Occipital lobe (tissue), 3 donors: ENCODE measurements at places on chromosomes 12 and 14.
A peak's percentile ranks its signal among the peaks of the same experiment; 100 is the strongest.

DNA sequence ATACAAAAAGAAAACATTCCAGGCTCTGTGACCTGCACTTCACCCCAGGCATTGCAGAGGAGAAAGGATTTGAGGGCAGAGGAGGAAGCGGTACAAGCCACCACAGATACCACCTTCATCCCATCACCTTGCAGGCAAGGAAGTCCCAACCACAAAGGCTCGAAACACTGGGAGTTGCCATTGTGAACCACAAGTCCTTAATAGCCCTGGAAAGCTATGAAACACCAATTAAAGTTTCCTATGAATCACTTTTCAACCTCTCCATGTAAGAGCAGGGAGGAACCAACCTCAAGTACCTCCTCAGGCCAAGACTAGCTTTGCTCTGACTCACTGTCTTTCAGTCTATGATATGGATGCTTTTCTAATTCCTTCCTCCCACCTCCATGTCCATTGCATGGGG, 27.0 kb downstream of the MAP3K9 start:
- DNase-seq = no peak

GRCh38 chr12:124474709-124475108, 92.7 kb downstream of the NCOR2 start:
- peak; percentile 87 for DNase-seq

DNA sequence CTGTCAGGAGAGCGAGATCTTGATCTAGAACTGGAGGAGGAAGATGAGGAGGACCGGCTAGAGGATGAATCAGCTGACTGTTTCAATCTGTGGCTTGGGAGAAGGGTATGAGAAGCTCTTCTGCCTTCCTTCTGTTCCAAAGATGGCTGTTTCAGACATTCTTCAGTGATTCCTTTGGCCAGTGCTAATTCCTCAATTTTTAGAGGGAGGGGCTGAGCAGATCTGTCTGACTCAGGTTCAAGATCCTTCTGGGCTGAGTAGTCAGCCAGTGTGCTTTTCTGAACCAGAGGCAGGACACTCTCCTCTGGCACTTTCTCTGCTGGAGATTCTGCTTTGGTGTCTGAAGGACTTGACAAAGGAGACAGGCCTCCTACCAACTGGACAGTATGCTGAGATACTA, 15.2 kb downstream of the ACIN1 start:
- DNase-seq = no peak

GRCh38 chr12:1174659-1175058, 183.6 kb downstream of the ERC1 start:
- no peak for DNase-seq

- DNase-seq = no peak
These were observed 1650.9 kb upstream of the SEL1L start for GRCh38 chr14:83184531-83184930.

- DNase-seq = no peak
These were observed 3.3 kb downstream of the BRMS1L start for GRCh38 chr14:35829449-35829848.

DNA sequence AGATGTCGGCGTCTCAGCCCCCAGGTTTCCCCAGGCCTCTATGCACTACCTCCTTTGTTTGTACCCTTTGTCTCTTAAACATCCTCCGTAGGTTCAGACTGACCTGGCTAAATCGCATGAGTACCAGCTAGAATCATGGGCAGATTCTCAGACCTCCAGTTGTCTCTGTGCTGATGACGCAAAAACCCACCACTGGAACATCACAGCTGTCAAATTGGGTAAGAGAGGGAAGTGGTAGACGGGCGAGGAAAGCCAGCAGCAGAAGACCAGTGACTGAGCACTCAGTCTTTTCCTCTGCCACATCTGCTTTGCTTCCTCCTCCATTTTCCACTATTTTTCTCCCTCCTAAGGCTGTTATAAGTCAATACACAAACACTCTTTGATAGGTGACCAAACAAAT, 29.7 kb downstream of the A2ML1 start:
- DNase-seq = no peak
